ENCODE measurements at places on chromosomes 7 and 10. TPM values are rescaled to one million over a fixed set of nuclear protein-coding genes. Genes with fewer than 3 reads are reported as not detected.

KCND2 gene
- 5.0 TPM for total RNA-seq

ZNF117 gene
- 2.7 TPM for total RNA-seq

C10orf53 gene
- total RNA-seq: not detected

ZNF655 gene
- total RNA-seq: 38.6 TPM

SPDYE2 gene
- not detected for total RNA-seq

NRCAM gene
- total RNA-seq: 0.17 TPM

FAM149B1 gene
- 44.2 TPM for total RNA-seq

H2AZ2 gene
- total RNA-seq: 234 TPM

CFAP70 gene
- total RNA-seq: 2.1 TPM

MNX1 gene
- total RNA-seq: not detected

NT5C3A gene
- total RNA-seq: 19.4 TPM

Measured in bronchial smooth muscle cell (primary cell).